Occipital lobe (tissue), 3 donors: ENCODE measurements at places on chromosomes 2 and 18.

DNA sequence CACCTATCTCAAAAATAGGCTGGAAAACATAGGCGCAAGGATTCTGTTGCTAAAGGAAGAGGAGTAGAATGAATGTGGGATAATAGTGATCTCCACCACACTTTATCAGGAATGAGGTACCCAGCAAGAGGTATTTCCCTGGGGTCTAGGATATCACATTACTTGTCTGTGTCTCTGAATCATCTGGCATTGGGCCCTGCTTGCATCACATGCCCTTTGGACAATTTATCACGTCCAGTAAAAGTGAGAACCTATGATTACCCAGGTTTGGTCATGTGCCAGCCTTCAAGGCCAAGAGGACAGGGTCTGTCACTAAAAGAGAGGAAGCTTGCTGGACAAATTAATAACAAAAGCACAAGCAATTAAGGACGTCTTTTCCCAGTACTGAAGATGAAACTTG lies 11.4 kb upstream of the TRAPPC8 start:
- no peak for DNase-seq

DNA sequence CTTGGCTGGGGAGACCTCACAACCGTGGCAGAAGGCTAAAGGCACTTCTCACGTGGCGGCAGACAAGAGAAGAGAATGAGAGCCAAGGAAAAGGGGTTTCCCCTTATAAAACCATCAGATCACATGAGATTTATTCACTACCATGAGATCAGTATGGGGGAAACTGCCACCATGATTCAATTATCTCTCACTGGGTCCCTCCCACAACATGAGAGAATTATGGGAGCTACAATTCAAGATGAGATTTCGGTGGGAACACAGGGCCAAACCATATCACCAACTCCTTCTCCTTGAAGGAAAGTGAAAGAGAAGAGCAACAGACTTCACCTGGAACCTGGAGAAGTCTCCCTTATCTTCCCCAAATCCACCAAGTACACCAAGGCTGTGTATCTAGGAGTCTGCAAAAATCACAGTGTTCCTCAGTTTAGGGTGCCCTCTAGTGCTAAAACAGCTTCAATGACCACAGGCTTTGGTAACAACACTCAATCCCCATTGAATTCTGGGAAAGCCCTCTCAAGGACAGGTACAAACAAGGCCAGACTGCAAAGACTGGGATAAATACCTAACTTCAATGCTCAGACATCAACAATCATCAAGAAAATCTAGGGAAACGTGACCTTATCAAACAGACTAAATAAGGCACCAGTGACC lies 148.8 kb upstream of the SRD5A2 start:
- no peak for DNase-seq

GRCh38 chr2:55827855-55828254 lies 95.7 kb downstream of the EFEMP1 start:
- no peak for DNase-seq

- DNase-seq: no peak
These were observed 45.5 kb upstream of the IHH start for GRCh38 chr2:219106251-219106650.

- DNase-seq: no peak
These were observed 3.6 kb downstream of the B3GNT2 start for GRCh38 chr2:62199392-62200125.

GRCh38 chr2:139357972-139358371 lies 577.8 kb upstream of the NXPH2 start:
- no peak for DNase-seq

DNA sequence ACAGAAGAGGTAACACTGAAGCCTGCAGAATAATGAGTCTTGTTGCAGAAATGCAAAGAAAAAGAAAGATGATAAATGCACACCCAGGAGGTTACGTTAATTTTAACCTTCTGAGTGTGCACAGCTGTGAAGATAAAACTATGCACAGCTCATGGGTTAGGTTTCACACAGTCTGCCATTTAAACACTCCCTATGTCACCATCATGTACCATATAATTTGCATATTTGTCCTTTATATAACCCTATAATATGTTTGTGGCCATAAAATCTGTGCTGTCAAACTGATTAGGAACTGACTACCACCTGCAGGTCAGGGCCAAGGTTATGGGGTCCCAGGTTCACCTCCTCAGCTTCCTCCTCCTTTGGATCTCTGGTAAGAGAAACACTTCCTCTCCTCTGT lies 205.5 kb downstream of the RPIA start:
- no peak for DNase-seq

GRCh38 chr2:181814057-181814491 lies 77.5 kb upstream of the ITPRID2 start:
- DNase-seq: no peak

GRCh38 chr18:48934415-48934722 lies 16.4 kb downstream of the SMAD7 start:
- DNase-seq: no peak

- DNase-seq: no peak
These were observed 304.8 kb upstream of the SOX11 start for GRCh38 chr2:5387406-5387805.

DNA sequence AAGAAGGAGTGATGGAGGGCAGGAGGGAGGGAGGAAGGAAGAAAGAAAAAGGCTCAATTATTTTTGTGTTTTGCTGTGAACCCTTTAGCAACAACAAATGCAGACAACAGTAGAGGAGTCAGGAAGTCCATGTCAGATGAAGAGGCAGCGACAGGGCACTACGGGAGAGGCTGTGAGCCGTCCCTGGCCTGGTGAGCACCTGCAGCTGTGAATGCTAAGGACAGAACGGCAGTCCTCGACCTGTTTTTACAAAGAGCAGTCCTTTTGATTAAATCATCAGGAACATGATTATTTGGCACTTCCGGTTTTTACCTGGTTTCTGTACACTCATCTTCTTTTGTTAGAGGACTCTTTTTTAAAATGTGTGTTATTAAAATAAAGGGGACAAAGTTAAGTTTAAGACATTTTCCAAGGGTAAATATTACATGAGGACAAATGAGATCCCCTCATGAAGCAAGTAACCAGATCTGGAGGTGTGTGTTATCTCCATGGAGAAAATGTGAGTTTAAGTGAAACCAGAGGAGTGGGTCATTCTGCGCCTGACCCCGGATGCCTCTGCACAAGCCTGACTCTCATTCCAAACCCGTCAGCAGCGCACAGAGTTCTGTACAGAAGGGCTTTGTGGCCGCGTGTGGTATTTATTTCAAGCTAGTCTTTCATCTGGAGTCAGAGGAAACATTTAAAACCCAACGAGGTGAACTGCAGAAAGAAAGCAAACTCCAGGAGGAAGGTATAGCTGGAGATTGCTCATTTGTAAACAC lies 492.5 kb downstream of the SOX11 start:
- no peak for DNase-seq

GRCh38 chr2:158644139-158644538 lies 151.0 kb upstream of the DAPL1 start:
- DNase-seq: no peak
